Kidney tubule cell (primary cell): ENCODE measurements at places on chromosomes 13 and 19.

DNA sequence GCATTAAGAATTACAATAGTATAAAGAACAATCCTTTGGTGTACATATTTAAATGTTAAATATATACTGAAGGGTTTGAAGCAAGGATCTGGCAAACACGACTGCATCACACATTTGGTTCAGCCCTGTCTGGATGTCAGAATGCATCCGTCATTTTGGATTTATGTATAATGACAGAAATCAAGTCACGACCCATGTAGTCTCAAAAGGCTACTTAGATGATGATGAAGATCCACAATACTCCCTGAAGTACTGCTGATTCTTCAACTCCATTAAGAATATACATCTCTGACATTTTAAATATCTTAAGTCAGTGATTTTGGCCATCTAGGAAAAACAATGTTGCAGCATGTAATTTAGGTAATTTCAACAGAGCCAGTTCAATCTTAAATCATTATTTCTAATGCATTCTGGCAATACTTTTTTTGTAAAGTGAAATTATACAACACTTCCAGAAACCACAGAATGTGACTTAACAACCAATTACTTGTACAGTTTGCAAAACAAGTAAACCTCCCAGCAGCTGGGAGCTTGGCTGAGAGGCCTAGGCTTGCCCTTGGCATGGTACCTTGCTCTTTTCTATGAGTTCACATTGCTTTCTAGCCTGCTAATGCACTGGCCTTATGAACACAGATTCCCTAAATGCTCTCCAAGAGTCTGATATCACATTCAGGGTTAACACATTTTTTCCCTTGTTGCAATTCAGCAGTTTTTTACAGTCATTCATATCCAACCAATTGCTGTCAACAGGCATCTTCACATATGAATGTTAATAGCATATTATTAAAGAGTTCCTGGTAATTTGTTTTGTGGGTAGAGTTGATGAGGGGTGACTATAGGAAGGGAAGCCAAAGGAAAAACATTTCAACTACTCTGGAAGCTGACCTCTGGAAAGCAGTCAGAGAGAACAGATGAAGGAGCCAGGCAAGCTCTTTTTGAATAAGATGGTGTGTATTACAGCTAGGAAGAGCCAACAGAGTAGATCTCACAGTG is 175.2 kb downstream of the ENOX1 start:
- DNase-seq: no peak

GRCh38 chr13:44011036-44011435 is 131.3 kb downstream of the LACC1 start:
- DNase-seq: peak; percentile 69

DNA sequence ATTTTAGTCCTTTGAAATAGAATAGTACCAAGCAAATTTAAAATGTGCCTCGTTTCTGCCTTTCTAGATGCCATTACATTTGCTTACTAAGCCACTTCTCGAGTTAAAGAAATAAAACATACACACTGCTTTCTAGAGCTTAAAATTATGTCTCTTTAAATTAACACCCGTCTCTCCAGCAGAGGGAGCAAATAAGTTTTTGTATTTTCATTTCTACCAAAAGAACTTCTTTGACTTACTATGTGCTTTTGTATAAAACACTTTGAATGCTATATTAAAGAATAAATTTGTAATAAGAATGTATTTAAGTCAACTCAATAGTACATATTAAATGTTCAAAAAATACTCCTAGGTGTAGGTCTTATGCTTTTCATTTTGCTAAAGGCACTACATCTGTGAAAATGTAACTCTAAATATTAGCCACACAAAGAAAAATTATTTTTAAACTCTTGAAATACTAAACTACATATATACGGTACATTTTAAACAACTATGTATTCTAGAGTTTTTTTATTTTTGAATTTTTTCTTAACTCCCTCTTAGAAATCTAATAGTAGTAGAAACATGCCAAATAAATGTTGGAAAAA is 269.3 kb upstream of the MIR17HG start:
- DNase-seq: peak; percentile 28

DNA sequence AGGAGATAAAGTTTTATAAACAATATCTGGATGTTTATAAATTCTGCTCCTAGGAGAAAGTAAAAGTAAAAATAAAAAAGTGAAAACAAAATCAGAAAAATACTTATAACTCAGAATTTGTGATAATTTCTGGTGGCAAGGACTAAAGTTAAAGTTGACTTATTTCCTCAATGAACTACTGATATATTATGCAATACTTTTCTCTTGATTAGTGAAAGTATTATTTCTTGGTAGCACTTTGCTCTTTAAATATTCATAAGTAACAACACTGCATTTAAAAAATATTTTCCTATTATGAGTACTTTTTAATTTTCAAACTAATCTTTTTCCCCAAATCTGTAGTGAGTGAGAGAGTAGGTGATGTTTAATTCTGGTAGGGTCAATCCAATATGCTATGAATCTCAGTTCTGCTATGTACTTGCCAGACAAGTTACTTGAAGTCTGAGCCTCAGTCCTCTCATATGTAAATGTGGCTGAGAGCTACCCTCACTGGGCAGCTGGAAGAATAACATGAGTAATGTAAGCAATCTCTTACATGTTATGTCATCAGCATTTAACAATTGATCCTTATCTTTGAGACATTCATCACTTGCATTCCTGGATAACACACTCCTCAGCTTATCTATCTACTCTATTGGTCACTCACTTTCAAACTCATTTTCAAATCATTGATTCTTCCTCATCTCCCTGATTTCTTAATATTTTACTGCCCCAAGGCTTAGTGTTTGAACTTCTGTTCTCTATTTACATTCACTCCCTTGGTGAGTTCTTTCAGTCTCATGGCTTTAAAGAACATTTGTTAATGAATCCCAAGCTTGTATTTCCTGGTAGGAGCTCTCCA is 239.0 kb downstream of the RGCC start:
- DNase-seq: peak; percentile 87

DNA sequence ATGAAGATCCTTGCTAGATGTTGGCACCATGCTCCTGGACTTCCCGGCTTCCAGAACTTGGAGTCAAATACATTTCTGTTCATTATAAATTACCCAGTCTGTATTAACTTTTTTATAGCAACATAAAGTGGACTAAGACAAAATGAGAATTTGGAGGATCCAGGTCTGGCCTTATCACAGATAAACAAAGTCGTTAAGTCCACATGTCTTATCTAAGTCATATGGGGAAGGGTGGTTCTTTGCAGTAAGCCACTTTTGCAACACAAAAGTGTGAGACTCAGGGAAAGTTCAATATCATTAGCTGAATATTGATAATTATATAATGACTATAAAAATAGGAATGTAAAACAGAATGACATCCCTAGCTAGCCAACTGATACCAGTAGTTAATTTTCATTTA is 91.6 kb upstream of the SIAH3 start:
- DNase-seq: no peak

- DNase-seq: no peak
Observed at GRCh38 chr19:32558607-32559228, 22.3 kb upstream of the PDCD5 start.

DNA sequence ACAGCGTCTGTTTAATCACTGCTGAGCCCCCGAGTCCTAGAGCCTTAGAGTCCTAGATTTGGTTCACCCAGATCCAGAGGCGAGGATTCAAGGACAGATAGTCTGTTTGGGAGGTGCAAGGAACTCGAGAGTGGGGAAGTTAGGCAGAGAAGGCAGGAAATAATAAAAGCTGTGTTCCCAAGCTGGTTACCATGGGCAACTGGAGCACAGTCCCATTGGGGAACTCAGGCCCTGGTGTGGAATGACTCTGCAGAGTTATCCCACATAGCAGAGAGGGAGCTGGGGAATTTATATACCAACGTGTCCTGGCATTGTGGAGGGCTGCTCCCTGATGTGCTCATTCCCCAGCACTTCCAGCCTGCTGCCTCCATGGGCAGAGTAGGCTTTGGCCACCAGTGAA is 9.7 kb downstream of the IGSF23 start:
- DNase-seq: peak; percentile 51

DNA sequence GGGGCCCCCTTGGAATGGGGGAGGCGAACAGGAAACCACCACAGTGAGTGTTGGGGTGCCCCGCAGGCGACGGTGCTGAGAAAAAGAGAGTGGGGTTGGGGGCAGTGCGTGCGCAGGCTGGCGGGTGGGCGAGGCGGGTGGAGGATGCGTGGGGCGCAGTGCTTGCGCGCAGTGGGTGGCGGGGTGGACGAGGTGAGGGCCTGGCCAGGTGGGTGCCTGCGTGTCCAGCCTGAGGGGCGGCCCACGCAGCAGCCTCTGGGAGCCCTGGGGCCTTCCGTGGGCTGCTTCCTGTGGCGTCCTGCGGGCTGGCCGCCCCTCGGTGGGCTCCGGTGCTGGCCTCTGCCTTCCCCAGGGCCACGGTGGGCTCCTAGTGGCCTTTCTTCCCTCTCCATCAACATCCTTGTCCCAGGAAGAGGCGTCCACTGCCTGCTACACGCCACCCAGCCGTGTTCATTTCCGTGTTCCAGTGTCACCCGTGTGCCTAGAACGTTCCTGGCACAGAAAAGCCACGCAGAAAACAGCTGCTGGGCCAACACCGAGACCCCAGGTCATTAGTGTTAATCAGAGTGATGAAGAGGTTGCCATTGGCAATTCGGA is 7.1 kb downstream of the ATP11A start:
- no peak for DNase-seq

DNA sequence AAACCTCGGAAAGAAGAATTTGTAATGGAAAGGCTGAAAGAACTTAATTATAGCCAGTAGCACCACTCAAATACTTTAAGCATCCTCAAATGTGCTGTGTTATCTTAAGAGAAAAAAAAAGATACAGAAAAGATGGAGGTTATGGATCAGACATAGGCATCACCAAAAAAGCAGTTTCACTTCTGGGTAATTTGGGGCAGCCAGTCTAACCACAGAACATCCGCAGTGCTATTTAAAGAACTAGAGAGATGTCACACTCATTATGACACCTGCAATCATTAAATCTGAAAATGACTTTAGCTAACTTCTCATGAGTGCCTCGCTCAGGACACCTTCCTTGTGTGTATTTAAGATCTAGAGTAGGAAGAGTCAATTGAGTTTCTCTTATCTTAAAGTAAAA is 211.8 kb downstream of the RBM26 start:
- no peak for DNase-seq

- no peak for DNase-seq
Observed at GRCh38 chr19:35987571-35987896, 7.5 kb upstream of the SDHAF1 start.

- DNase-seq: no peak
Observed at GRCh38 chr13:79727086-79727485, 246.1 kb downstream of the NDFIP2 start.

GRCh38 chr13:44840131-44840530 is 149.1 kb downstream of the NUFIP1 start:
- DNase-seq: no peak

GRCh38 chr19:28710278-28710677 is 502.7 kb downstream of the UQCRFS1 start:
- DNase-seq: peak; percentile 74

DNA sequence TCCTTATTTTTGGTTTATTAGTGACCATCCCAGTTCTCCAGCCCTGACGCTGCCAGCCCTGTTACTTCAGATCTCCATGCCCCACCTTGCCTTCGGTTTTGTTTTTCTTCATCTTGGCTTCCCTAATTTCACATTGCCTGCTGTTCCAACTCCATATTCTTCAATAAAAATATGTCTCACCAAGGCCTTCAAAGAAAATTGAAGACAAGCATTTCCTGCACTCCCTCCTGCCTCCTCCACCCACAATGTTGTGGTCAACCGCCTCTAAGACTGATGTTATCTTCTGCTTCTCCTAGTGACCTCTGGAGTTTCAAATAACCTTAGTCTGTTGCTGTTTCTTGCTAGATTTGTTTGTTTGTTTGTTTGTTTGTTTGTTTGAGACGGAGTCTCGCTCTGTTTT is 14.6 kb downstream of the PLD3 start:
- no peak for DNase-seq

DNA sequence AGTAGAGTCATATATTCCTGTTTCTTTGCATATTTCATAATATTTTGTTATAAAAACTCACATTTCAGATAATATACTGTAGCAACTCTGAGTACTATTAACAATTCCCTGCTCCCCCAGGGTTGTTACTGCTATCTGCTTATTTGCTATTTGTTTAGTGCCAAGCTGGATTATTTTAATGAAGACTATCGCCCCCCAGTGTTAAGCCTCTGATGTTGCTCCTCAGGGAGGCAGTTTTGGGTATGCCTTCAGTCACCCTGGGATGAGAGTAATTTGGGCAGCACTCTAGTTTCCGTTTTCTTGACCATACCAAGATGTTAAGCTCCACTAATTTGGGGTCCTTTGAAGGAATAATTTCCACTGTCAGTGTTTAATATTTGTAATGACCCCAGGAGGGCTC is 46.0 kb downstream of the MICU2 start:
- no peak for DNase-seq

- DNase-seq: no peak
Observed at GRCh38 chr19:44845286-44845611, 848 bp upstream of the NECTIN2 start.

DNA sequence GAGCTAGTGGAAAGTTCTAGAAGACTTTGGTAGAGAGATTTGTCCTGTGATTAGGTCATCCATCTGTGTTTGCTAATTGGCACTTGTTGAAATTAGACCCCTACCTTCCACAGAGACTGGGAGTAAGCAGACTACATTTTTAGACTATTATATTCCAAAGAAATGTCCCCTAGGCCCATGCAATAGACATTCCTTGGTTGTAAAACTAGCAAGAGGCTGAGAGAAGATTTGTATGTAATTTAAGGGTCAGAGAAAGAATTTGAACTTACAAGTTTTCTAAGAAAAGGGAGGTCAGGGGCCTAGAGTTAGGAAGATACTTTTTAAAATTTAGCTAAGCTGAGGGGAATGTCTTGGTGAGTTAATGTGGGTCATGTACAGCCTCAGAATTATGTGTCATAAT is 470.7 kb upstream of the SLITRK1 start:
- no peak for DNase-seq

GRCh38 chr13:37142877-37143276 is 37.4 kb upstream of the CSNK1A1L start:
- no peak for DNase-seq

- peak; percentile 9 for DNase-seq
Observed at GRCh38 chr13:105345131-105345530, 1190.3 kb downstream of the EFNB2 start.
